ENCODE measurements at places on chromosomes 7 and 10.

DNA sequence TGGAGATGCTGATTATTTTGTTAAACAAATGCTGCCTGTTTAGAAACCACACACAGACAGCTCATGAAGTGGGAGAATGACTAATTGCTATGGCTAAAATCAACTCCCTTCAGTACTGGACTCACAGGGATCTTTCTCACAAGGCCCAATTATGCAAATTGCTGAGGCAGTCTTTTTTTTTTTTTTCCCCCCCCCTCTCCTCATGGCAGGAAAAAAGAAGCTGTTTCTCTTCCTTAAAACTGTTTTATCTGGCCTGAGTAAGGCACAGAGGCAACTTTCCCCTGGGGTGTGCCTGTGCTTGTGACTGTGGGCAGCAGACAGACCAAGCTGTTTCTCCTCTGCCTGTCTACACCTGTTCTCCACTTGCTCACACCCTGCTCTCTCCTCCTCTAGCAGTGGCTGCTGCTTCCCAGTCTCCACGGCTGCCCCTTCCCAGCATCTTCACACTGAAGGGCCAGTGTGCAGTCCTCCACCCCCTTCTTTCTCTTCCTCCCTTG lies 65.4 kb upstream of the STEAP1B start:
- no peak for DNase-seq

DNA sequence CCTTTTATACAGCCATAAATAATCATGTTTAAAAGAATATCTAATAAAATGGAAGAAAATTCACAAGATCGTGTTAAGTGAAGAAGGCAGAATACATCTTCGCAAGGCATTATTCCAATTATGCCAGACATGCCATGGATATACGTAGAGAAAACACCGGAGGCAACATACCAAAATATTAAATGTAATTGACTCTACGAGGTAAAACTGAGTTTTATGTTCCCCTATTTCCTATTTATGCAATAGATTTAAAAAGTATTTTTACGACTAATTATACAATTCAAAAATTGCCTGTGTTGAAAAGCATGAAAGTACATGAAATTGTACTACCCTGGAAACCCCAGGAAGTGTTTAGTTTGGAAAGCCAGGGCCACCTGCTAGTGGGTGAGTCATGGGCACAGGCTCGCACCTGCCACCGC lies 936 bp upstream of the REPIN1 start:
- DNase-seq = no peak

- DNase-seq = no peak
Measured at GRCh38 chr10:28442403-28442802, 90.5 kb upstream of the WAC start.

- no peak for DNase-seq
Measured at GRCh38 chr10:121138112-121138860, 287.1 kb downstream of the WDR11 start.

Data from stimulated activated CD8-positive, alpha-beta memory T cell treated with anti-CD3 and anti-CD28 coated beads, Interleukin-4, amount 100 ng/mL, for 24 hours (primary cell).